HCT116 (cell line): ENCODE measurements at places on chromosomes 1 and 21. TPM values are rescaled to one million over a fixed set of nuclear protein-coding genes. Genes with fewer than 3 reads are reported as not detected.

GRCh38 chr1:65846866-65847265 is 54.2 kb downstream of the PDE4B start:
- no peak for DNase-seq

- DNase-seq = no peak
Observed at GRCh38 chr1:5986018-5986417, 6.2 kb downstream of the NPHP4 start.

GRCh38 chr1:87136607-87137341 is 191.9 kb upstream of the LMO4 start:
- no peak for DNase-seq

GRCh38 chr1:64492424-64492823 is 22.5 kb downstream of the CACHD1 start:
- DNase-seq = no peak

GRCh38 chr1:228987736-228988506 is 252.6 kb downstream of the RHOU start:
- DNase-seq = no peak

DNA sequence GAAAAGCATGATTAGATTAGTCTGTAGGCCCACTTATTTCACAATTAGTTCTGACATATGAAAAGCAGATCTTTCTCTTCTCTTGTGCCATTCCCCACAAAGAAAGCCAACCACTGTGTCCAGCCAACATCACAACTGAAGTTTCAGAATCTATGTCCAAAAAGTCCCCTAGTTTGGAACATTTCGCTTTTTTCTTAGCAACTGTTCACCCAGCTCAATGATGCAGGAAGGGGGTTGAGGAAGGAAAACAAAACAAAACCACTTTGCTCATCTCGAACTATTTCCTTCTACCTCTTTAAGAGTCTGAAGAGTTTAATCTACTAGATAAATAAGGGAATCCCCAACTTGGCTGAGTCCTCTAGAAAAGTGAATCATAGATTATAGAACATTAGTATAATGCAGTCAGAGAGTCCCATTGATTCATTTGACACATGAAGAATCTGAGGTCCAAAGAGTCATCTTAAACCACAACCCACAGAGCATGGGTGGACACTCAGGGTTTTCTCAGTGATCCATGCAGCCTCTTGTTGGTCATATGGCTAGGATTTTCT is 159.3 kb upstream of the SGIP1 start:
- DNase-seq = no peak

Gene FAM151A
- total RNA-seq = not detected
